ENCODE measurements at places on chromosomes 3 and 15.
A peak's percentile ranks its signal among the peaks of the same experiment; 100 is the strongest.

DNA sequence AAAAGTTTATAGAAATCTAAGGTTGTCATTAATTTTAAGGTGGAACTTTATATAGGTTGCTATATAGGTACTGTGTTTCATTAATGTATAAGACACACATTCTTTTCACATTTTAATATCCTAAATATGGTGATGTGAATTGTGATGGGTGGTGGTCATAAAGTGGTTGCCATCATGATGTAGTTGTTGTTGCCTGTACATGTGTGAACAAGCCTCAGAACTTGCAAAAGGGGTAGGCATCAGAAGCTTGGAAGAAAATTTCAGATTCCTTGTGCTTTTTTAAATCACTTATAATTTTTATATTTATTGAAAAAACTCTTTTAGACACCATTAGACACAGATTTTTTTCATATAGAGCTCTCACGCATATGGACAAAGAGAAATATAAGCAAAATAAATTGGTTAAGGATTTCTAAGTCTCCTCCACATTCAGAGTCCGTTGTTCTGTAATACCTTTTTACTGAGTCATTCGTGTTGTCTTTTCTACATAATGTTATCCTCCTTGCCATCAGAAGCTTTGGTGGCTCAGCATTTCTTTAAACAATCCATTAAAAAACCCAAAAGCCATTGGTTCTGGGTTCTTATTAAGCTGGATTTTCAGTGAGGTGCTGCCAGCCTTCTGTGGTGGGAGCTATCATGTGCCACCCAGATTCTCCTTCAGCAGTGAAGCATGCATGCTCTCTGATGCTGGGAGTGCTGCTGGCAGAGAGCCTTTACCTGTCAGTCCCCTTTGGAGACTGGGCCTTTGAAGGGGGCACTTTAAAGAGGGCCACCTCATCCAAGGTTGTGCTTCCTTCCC is 140.4 kb upstream of the GALNT15 start:
- no peak for DNase-seq

GRCh38 chr15:69786136-69786701 is 311.5 kb downstream of the TLE3 start:
- DNase-seq, result no peak

DNA sequence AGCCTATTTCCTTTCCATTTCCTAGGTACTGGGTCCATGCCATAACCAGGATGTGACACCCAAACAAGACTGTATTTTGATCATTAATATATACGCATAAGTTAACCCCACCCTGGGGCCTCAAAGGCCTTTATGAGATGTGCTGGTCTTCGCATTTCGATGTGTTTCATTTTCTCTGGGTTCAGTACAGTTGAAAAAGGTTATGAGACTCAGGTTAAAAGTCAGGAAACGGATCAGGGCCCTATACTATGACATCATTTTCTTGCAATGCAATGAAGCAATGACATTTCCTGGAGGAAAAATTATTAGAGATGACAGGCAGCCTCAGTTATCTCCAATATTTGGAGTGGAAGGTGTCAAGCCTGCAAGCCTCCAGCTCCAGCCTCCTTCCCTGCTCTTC is 31.7 kb downstream of the TMEM212 start:
- no peak for DNase-seq

DNA sequence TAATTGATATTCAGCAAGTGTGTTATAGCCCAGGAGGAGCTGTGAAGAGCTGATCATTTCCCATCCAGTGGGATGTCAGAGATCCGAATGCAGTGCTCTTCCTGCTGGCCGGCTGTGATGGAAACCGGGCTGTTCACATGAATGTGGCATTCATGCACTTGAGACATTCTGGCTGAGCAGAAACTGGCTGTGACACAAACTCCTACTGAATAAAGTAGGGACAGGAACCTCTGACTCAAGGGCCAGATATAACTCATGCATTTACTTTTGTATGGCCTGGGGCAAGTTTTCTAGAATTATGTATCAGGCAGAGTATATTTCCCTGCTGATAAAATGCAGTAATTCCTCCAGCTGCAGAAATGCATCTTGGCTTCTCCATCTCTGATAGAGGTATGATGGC is 83.4 kb upstream of the FAM3D start:
- DNase-seq, result no peak

- no peak for DNase-seq
These were observed 12.0 kb upstream of the SEMA4B start for GRCh38 chr15:90188914-90189748.

DNA sequence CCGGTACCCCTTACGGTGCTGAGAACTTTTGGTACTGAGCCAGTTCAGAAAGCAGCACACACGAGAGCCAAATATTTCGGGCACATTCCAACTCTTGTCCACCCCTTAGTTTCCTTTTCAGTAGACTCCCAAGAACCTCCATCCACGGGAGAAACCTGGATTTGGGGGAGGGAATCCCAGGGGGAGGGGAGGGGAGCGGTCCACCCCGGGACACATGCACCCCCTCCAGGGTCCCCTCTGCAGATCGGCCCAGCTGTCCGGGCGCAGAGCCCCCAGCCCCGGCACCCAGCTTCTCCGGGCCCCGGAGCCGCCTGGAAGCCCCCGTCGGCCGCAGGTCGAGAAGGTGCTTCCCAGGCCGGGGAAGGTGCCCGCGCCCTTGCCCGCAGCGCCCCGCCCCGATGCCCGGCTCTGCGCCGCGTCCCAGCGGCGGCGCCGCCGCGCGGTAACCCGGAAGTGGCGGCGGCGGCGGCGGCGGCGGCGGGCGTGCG is 455 bp upstream of the ABHD17C start:
- DNase-seq, result no peak

GRCh38 chr3:153372326-153372725 is 210.3 kb downstream of the RAP2B start:
- DNase-seq, result no peak

DNA sequence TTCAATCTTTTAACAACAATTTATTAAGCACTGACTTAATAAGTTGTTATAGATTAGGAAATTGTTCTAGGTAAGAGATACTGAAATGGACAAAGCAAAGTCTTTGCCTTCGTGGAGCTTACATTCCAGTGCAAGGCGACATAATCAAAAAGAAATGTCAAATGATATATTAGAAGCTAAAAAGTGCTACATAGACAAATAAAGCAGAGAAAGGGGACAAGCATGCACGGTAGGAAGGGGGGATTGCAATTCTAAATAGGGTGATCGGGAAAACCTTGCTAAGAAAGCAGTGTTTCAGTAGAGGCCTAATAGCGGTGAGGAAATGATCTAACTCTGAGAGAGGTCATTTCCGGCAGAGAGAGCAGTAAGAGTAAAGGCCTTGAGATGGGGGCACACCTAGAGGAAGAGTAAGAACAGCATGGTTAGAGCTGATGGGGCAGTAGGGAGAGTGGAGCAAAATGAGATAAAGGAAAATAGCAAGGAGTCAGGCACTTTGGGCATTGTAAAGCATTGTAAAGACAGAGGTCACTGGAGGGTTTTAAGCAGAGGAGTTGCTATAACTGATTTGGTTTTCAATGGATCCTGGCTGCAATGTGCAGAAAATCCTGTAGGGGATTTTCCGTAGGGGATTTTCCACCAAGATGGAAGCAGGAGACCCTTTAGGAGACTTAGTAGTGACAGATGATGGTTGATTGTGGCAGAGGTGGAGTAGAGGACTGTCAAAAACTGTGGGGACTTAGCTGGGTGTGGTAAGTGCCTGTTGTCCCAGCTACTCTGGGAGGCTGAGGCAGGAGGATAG is 71.7 kb upstream of the CFAP20DC start:
- no peak for DNase-seq

DNA sequence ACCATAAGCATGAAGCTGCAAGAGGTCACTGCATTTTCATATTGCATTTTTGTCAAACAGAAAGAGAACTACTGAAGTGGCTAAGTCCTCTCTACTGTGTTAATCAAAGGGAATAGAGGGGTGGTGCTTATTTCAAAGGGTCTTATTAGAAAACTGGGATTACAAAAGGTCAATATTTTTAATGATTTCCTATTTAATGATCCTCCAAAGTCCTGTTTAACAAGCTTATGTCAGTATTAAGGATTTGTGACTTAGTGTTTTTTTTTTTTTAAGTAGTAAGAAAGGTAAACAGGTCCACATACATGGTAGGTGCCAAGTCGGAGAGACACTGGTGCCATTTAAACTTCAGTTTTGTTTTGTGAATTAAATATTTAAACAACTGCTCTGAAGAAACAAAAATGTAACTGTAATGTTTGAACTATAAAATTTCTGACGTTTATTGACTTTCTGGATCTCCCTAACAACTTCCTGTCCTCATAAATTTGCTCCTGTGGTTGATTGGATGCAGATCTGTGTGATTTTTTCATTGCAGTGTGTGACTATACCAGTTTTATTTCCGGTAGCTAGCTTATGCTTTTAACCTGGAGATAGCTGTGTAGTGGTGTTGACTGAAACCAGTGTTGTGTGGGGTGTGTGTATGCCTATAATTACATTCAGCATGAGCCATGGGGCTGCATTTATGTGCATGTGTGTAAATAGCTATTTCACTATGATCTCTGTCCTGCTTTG is 8.6 kb upstream of the CACNA1D start:
- no peak for DNase-seq

DNA sequence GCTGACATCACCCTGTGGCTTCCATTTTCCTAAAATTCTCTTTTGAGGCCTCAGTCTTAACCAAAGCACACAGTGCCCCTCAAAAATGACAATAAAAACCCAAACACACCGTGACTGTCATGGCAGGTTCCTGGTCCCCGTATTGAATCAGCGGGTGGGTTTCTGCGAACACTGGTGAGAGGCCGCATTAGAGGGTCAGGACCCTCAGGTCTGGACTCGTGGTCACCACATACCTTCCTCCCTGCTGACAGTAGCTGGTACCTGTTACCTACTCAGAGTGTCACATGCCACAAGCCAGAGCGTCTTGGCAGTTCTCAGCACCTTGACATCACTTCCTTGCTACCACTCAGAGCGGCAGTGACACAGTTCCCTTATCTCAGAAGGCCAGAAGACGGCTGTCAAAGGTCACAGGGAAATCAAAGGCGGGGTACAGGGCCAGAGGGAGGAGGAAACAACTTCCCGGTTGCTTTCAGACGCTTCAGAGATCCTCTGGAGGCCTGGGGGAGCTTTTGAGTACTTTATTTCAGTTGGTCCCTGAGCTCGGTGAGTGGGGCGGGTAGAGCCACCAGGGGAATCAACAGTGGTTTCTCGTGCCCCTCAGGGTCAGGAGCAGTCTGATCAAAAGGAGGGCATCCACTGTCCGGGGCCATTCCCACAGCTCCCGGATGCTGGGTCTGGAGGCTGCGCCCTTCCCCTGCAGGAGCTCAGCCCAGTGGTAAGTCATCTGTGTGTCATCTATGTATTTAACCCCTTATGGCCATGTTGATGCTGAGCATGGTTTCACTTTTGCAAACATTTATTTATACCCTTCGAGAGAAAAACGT is at the start of the genes CCR5AS and CCRL2:
TSS of gene CCR5AS (minus strand) at position 279 of the 824 bp plus-strand sequence.
TSS of gene CCRL2 (plus strand) at position 472 of the 824 bp plus-strand sequence. CDS start 821 bp downstream, outside the sequence.
- DNase-seq, result peak; percentile 21

GRCh38 chr3:42366550-42366949 is 43.9 kb downstream of the LYZL4 start:
- no peak for DNase-seq

- no peak for DNase-seq
These were observed 22.1 kb downstream of the PARL start for GRCh38 chr3:183862610-183863009.

DNA sequence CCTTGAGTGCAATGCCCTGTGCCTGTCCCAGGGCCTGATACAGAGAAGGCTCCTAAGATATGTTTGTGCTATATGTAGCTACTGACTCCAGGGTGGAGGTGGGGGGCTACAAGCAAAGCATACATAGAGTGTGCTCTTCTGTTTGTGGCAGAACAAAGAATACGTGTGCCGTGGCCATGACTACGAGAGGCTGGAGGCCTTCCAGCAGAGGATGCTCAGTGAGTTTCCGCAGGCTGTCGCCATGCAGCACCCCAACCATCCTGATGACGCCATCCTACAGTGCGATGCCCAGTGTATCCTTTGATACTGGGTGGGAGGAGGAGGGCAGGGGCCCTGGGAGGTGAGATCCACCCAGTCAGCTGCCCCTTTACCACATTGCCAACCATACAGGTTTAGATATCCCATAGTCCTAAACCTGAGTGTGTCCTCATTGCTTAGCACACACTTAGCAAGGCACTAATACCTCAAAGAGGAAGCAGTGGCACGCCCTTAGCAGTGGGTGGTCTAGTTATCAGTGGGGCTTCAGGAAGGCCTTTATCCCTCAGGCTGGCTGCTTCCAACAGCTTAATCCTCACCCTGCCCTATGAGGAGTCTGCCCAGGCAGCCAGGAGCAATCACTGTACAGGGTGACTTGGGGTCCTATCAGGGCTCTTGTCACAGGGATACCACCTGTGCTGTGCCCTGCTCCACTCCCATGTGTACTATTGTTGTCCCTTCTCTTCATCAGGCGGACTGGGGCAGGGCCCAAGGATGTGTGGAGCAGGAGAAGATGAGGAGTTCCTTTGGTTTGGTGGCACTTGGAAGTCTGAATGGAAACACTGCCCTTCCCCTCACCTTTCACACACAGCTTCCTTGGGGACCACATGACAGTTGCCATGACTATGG is 30.1 kb upstream of the MANF start:
- DNase-seq, result no peak

DNA sequence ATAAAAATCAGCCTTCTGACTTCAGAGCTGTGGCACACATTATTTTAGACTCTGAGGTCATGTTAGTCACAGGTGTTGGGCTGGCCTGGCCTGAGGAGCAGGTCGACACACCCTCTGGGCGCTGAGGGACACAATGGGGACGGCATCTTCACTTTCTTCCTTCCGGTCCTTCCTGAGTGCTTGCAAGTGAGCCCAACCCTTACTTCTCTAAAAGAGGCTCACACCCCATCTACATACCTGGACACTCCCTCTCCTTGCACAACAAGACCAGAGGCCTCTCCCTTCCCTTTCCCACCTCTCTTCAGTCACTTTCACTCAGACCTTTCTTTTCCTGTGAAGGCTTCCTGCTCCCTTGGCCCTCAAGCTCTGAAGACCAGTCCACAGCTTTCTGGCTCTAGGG is 85.4 kb downstream of the XXYLT1 start:
- DNase-seq, result no peak

DNA sequence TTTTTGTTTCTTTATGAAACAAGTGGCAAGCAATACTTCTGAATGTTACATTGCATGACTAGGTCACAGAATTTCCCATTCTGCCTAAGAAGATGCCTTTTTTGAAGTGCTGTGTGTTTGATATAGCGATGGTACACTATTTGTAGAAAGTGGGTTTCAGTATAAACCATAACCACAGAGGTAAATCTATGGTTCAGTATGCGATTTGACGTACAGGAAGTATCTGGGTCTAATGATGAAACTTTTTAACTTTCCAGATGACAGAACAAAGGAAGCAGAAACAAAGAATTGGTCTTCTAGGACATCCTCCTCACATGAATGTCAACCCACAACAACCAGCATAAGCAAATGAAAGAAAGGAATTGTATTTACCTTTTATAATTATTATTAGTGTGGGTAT is 133.4 kb upstream of the BHLHE40 start:
- no peak for DNase-seq

- no peak for DNase-seq
These were observed 43.2 kb upstream of the TSEN2 start for GRCh38 chr3:12440927-12441714.
